ENCODE measurements at places on chromosomes 2 and 18. TPM values are rescaled to one million over a fixed set of nuclear protein-coding genes. Genes with fewer than 3 reads are reported as not detected.
A peak's percentile ranks its signal among the peaks of the same experiment; 100 is the strongest.

The RUFY4 gene
- total RNA-seq: 1.8 TPM

GRCh38 chr2:54052825-54053718, 62.3 kb upstream of the ACYP2 start:
- H3K4me1 ChIP-seq: peaks cover 17% of the 10 kb centered on the region
- no peaks in the 10 kb centered on the region for H3K27me3 ChIP-seq
- peak overlapping the region; percentile 31 for H3K27ac ChIP-seq
- no peak for DNase-seq

- H3K4me3 ChIP-seq: no peak overlapping the region
- peak; percentile 53 for DNase-seq
- H3K27ac ChIP-seq: no peak overlapping the region
- peaks cover 14% of the 10 kb centered on the region for H3K27me3 ChIP-seq
- peaks cover 2% of the 10 kb centered on the region for H3K36me3 ChIP-seq
- peaks cover 13% of the 10 kb centered on the region for H3K4me1 ChIP-seq
Measured at GRCh38 chr2:97998431-97999005, 2.8 kb upstream of the TMEM131 start.

DNA sequence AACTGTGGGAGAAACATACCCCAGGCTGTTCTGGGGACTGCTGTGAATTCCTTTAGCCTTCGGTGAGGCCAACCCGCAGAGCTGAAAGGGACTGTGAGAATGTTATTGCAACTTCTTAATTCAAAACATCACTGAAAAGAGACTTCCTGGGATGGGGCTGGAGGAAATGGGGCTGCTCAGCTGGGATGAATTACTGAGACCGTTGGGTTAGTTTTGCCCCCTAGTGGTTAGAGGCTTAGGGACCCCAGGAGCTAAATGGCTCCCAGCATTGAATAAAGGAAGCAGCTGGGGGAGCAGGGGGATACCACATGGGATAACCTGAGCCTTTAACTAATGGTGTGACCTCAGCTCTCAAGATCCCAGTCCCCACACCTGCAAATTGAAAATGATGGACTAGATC, 941.1 kb upstream of the FANCL start:
- peaks cover 5% of the 10 kb centered on the region for H3K27me3 ChIP-seq
- no peaks in the 10 kb centered on the region for H3K36me3 ChIP-seq
- no peaks in the 10 kb centered on the region for H3K4me1 ChIP-seq
- no peak overlapping the region for H3K27ac ChIP-seq
- H3K4me3 ChIP-seq: no peak overlapping the region

DNA sequence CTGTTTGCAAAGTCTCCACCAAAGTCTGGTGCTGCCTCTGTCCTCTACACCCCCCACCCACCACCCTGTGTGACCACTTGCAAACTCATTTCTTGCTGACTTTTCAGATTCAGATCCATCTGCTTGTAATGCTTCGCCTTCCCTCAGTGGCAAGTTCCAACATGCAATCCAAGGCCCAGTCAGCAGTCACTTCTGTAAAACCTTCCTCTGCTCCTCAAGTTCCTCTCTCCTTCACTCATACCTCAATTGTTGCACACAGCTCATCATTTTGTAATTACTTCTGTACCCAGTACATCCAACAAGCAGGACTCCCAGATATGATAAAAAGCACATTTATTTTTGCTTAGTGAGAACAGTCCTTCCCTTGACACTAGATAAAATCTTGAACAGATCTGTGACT, 6.5 kb upstream of the LOXHD1 start:
- H3K4me3 ChIP-seq: no peak overlapping the region
- H3K4me1 ChIP-seq: no peaks in the 10 kb centered on the region
- H3K27me3 ChIP-seq: peaks cover 14% of the 10 kb centered on the region
- no peaks in the 10 kb centered on the region for H3K36me3 ChIP-seq
- no peak overlapping the region for H3K27ac ChIP-seq

DNA sequence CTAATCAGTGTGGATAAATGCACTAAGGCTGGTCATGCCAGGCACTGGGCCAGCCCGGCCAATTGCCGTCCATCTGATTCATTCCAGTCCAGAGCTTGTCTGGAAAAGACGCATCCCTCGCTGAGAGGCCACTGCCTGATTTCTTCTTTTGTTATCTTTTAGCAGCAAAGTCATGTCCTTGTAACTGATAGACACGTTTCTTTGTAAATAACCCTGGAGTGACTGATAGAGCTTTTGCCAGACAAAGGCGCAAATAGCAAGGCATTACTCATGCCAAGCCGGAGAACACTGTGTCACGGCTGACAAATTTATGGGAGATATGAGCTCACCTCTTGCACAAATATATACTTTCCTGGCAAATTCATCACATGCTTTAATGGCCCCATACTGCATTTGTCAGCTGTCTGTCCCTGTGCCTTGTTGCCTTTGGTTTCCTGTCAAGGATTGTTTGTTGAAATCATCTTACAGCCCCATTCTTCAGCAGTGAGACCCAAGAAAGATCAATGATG, 164.4 kb downstream of the ETAA1 start:
- H3K27ac ChIP-seq: no peak overlapping the region
- H3K4me3 ChIP-seq: no peak overlapping the region
- no peak for DNase-seq
- no peaks in the 10 kb centered on the region for H3K4me1 ChIP-seq
- no peaks in the 10 kb centered on the region for H3K36me3 ChIP-seq

GRCh38 chr2:238403632-238404405, 22.9 kb upstream of the ASB1 start:
- no peaks in the 10 kb centered on the region for H3K4me1 ChIP-seq
- no peaks in the 10 kb centered on the region for H3K36me3 ChIP-seq
- no peak for DNase-seq
- no peak overlapping the region for H3K4me3 ChIP-seq

All from activated CD4-positive, alpha-beta T cell treated with anti-CD3 and anti-CD28 coated beads, Interleukin-2, amount 10 ng/mL, durations not matched to agents 24 days and 14 days (primary cell).